Omental fat pad (tissue), 4 donors: ENCODE measurements at places on chromosomes 6 and 20. TPM values are rescaled to one million over a fixed set of nuclear protein-coding genes. Genes with fewer than 3 reads are reported as not detected.

- DNase-seq: no peak
These were observed 22.5 kb downstream of the NCOA3 start for GRCh38 chr20:47524015-47524784.

- no peak for DNase-seq
These were observed 70.8 kb upstream of the SLC22A23 start for GRCh38 chr6:3527651-3527977.

- no peak for DNase-seq
These were observed 241.9 kb downstream of the ADGRB3 start for GRCh38 chr6:68876792-68877493.

GRCh38 chr6:106154326-106154725 lies 68.2 kb downstream of the PRDM1 start:
- DNase-seq: no peak

- no peak for DNase-seq
These were observed 6.0 kb upstream of the NPBWR2 start for GRCh38 chr20:64113444-64113775.

GRCh38 chr6:46926481-46926880 lies 4.7 kb upstream of the ADGRF5 start:
- no peak for DNase-seq

- DNase-seq: no peak
These were observed 489.1 kb downstream of the PREX1 start for GRCh38 chr20:48338717-48339116.

DNA sequence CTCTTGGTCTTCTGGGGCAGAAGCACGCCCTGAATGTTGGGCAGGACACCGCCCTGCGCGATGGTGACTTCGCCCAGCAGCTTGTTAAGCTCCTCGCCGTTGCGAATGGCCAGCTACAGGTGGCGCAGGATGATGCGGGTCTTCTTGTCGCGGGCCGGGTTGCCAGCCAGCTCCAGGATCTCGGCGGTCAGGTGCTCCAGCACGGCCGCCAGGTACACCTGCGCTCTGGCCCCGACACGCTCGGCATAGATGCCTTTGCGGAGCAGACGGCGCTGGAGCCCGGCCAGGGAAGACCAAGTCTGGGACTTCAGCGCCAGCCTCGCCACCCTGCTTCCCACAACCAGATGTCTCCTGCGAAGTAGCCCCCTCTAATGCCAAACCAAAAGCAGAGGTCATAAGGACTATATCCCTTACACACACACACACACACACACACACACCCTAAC lies 8.0 kb upstream of the SLC17A3 start:
- DNase-seq: no peak

DNA sequence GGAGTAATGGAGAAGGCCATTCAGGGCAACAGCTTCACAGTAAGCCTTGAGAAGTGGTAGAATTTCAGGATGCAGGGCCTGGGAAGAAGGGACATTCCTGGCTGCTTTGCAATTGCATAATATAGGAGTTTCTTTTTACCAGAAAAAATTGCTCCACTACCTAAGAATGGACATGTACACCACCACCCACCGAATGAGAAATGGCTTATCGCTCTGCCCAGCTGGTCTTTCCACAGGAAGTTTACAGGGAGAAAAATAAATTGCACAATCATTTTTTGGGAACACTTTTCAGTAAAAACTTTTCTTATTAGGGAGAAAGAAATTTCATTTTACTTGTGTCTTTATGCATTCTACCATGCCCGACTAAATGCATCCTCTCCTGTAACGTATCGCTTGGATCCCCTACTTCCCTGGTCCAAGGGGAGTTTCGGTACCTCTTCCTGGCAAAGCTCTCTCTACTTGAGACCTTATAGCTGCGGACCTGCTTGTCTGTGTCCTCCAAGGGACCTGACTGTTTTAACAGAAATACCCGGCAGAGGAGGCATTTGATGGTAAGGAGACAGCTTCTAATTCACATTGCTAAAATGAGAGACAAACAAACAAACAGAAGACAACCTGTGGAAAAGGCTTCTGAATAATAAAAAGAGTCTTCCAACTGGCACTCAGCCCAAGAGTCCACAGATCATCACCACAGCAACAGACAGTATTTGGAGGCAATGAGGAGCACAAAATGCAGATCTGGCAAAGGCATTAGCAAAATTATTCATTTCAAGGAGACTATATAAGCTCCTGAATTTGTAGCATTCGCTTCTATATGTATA lies 54.2 kb downstream of the MAP3K5 start:
- no peak for DNase-seq

DNA sequence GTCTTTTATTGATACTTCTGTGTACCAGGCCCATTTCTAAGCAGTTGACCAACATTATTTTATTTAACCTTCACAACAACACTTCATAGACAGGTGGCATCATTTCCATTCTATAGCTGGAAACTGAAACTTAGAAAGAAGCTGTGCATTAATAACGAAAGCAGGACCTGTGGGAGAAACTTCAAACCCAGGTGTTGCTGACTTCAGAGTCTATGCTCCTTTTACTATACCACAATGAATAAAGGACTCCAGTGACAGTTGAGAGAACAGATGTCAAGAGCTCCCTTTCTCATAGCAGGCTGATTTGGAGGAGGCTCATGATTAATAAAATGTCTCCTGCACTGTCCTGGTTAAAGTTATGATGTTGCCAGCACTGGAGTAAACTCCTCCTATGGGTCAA lies 56.6 kb upstream of the POU3F2 start:
- no peak for DNase-seq

DNA sequence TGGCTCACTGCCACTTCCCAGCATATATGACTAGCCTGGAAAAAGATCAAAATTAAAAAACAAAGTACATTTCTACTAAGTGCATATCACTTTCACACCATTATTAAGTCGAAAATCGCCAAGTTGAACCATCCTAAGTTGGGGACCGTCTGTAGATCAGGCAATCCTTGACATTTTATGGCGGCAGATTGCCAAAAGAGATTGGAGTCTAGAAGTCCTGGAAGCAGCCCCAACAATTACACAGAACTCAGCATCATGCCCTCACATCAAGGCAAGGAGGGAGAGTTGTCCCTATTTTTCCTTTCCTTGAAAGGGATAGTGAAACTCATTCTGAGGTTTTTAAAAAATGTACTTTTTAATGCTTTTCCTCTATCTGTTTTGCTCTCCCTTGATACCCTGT lies 30.7 kb downstream of the SLC22A3 start:
- DNase-seq: no peak

DNA sequence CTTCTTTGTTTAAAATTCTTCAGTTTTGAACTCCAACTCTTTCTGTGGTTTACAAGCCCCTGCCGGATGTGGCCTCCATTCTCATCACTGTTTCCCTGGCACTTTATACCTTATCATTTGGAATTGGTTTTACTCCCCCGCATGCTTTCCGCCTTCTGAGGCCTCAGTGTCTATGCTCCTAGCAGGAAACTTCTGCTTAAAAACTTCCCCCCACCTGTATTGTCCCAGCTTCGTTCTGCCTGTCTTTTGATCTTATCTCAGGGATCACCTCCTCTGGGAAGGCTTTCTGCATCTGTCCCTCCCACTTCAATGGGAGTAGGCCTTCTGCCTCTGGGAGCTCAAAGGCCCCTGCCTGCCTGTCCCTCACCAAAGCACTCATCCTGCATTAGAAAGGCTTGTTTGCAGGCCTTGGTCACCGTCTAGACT lies 3.4 kb upstream of the ANGPT4 start:
- no peak for DNase-seq

GRCh38 chr6:56804996-56805395 lies 149.9 kb upstream of the BEND6 start:
- no peak for DNase-seq

GRCh38 chr6:17610835-17611234 lies 10.7 kb downstream of the FAM8A1 start:
- DNase-seq: no peak

GRCh38 chr6:52162940-52163908 lies 23.0 kb upstream of the IL17A start:
- DNase-seq: no peak

DNA sequence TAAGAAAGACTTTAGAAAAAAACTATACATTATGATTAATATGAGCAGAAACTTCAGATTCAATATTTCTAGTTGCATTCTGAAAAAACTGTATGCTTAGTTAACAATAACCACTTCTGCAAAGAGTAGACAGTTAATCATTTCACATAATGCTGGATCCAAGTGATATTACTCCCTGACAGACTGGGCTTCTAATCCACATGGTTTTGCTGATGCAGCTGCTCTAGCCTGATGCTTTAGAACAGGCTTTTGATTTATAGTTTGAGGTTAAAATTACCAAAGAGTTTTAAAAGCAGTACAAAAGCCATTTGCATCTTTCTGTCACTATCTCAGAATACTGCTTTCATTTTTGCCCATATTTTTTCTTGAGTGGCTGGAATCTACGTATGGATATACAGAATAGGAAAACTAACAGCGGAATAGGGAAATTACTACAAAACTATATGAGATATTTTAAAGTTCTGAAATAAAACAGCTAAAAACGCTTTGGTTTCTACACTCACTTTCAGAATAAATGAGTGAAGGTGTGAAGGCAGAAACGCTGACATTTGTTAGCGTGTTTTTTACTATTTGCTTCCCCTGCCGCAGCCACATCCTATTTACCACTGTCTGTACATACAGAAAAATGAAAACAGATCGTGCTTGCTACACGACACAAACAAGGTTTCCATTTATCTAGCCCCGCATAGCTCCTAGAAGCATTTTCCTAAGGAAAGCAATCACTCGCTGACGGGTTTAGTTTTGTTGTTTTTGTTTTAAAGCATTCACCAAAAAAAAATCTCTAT lies 61.7 kb downstream of the METTL24 start:
- DNase-seq: no peak

DNA sequence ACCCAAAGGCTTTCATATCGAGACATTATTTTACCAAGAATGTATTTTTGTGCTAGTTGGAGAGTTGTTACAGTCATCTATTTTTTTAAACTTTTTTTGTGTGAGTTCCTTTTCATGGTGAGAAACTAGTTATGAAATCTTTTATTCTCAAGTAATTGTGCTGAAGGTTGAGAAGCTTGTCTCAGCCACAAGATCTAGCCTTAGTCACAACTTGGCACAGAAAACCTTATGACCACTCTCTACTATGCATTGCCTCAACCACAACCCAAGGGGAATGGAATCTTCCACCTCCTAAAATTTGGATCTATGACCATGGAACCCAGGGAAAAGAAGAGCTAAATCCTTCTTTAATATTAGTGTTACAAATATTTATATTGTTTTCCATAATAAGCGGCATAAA lies 58.5 kb downstream of the HS3ST5 start:
- DNase-seq: no peak

DNA sequence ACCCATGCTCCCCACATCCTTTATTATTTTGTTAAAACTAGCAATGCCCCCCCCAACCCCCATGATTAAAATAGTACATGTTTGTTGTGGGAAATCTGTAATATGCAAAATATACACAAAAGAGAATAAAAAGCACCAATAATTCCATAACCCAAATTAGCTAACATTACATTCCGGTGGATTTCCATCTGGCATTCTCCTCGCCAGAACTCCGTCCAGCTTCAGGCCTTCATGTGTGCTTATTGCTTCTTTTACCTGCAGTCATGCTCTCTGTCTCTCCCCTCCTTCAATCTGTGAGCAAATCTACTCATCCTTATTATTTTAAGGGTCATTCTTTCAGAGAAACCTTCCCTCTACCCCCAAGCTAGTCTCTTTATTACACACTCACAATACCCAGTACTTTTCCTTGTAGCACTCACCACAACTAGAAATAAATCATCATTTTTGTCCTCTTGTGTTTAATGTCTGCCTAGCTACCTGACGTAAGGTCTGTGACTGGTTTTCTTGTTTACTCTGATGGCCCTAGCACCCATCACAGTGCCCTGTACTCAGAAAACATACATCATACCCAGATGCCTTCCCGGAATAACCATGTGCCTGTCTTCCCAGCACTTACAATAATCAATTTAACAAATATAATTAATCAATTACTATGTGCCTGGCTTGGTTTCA lies 25.6 kb upstream of the IER3 start:
- DNase-seq: no peak

GRCh38 chr20:45629496-45630100 lies at the start of gene WFDC10A:
Gene WFDC10A (plus strand): TSS chr20:45629739. CDS start chr20:45629814, 75 bp downstream.
- no peak for DNase-seq

- DNase-seq: no peak
These were observed 84.4 kb downstream of the BACH2 start for GRCh38 chr6:90212274-90212673.

- DNase-seq: no peak
These were observed 112.5 kb downstream of the SNX5 start for GRCh38 chr20:17856024-17856564.

GRCh38 chr6:129708496-129709195 lies 1.3 kb downstream of the ARHGAP18 start:
- DNase-seq: no peak

- DNase-seq: peak; percentile 86
These were observed 634 bp upstream of the PHF1 start for GRCh38 chr6:33410050-33410710.

- DNase-seq: no peak
These were observed 311.8 kb downstream of the CD83 start for GRCh38 chr6:14429396-14429795.

DNA sequence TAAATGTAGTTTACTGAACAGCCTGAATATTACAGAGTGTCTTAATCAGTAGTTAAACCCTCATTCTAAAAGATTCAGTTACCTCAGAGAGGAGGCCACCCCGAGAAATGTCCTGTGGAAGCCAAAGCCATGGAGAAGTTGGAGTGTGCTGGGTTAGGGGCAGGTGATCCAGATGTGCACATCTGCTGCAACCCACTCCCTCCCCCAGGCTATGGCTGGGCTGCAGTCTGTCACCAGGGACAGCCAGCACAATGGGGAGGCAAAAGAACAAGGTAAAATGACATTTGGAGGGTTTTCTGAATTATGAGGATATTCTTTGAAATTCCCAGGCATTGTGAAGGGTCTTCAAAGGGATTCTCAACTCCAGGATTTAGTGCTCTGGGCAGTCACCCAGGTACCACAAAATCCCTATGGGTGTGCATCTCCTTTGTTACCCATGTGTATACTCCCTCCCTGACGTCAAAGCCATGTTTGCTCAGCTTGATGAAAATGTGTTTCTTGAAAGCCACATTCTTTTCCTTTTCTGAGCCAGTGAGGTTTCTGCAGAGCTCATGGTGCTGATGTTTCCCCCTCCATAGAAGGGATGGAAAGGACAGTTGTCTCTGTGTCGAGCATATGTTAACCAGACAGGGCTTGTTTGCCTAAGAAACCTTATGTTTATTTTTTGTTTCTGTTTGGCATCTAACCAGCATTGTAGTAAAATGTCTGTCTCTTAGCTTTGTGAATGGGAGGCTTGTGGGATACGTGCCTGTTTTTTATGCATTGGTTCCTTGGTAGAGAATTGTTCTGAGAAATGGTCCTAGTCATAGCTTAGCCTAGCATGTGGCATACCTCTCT lies 212.3 kb upstream of the TBX18 start:
- DNase-seq: no peak

Gene JPH2
- 7.9 TPM for total RNA-seq

Gene MUC21
- not detected for total RNA-seq

Gene PTPN1
- total RNA-seq: 107 TPM

Gene IL22RA2
- not detected for total RNA-seq

Gene ZNF311
- total RNA-seq: 0.36 TPM

Gene MAN1A1
- 213 TPM for total RNA-seq

Gene TCF21
- 6.8 TPM for total RNA-seq

Gene NKX2-2
- not detected for total RNA-seq

Gene SLC22A3
- total RNA-seq: 14.3 TPM

Gene IPCEF1
- total RNA-seq: 3.6 TPM

Gene EFHC1
- total RNA-seq: 26.8 TPM

Gene MCCD1
- total RNA-seq: not detected

Gene WFDC12
- not detected for total RNA-seq
